Upper lobe of right lung (tissue), 1 donor: ENCODE measurements at places on chromosomes 11 and 22.

DNA sequence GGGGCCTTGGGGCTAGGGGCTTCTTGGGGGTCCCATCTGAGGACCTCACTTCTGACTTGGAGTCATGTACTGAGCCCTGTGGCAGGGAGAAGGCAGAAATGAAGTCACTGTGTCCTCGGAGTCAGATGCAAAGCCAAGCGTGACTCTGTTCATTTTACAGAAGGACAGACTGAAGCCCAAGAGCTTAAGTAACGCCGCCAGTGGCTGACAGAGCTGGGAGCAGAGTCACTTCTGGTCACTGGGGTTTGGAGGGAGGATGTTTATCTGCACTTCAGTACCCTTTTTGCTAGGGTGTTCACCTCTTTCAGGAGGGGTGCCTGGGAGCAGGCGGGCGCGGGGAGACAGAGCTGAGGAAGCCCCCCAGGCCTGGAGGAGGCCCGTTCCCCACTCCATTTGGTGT lies 10.7 kb downstream of the CD6 start:
- no peak for DNase-seq

DNA sequence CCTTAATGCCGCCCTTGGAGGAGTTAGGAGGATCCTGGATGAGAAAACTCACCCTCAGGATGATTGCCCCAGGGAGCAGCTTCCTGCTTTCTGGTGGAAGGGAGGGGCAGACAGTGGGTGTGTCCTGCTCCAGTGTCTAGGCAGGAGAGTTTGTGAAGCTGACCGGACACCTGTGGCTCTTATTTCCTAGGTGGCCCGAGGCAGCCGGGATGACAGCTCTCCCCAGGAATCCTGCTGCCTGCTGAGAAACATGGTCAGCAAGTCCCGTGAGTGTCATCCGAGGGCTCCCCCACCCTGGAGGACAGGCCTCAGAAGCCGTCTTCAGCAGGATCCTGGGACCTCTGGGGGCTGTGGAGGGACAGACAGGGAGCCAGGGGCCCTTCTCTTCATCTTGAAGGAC lies 50.4 kb downstream of the ST3GAL4 start:
- DNase-seq, result no peak

DNA sequence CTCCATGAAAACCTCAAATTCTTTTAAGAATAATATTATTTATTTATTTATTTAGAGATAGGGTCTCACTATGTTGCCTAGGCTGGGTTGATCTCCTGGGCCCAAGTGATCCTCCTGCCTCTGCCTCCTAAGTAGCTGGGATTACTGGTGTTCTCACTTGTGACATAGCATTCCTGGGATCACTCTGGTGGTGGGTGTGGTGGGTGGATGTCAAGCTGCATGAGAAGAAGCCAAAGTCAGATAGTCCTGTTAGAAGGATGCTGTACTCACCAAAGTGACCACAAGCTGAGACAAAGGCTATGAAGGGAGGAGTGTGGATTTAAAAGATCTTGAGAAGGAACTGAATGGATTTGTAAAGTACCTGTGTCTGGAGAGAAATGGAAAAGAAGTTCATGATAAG lies 87.9 kb upstream of the SPON1 start:
- no peak for DNase-seq

DNA sequence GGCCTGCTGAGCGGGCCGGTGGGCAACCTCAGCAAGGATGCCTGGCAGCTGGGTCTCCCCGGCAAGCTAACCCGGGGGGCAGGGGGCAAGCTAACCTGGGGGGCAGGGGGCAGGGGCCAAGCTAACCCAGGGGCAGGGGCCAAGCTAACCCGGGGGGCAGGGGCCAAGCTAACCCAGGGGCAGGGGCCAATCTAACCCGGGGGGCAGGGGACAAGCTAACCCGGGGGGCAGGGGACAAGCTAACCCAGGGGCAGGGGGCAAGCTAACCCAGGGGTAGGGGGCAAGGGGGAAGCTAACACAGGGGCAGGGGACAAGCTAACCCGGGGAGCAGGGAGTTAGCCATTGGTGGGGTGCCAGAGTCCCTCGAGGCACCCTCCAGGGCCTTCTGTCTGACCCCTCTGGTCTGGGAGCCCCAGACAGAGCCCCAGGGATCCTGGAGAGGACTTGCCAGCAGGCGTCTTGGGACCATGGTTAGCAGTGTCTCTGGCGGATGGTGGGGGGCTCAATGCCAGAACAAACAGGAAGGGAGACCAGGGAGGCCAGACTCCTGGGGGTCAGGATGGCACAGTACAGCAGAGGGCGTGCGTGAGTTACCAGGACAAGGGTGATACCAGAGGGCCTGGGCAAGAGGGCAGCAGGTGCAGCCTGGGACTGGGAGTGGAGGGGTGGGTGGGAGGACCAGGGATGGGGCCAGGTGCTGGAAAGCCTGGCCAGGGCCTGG lies 16.1 kb downstream of the IGF2 start:
- no peak for DNase-seq

- DNase-seq, result peak; percentile 55
Observed at GRCh38 chr22:36753916-36754315, 22.0 kb downstream of the IFT27 start.
